A172 (cell line): ENCODE measurements at places on chromosomes 2 and 18.

- no peak for DNase-seq
Observed at GRCh38 chr2:106124905-106125549, 69.1 kb downstream of the UXS1 start.

DNA sequence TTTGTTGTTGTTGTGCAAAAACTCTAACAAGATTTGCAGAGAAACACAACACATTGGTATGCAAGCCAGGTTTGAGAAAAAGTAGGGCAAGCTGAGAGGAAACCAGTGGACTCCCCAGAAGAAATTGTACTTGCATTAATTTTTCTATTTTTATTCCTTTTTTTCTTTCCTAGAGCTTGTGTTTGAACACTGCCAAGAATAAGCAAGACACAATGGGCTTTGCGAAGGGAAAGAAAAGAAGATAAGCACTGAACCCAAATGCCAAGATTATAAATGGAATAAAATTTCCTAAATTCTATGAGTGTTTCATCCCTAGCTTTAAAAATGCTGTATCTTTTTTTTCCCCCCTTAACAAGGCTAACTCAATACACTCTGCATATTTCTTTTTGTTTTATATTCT lies 17.0 kb upstream of the CYTIP start:
- DNase-seq: no peak

DNA sequence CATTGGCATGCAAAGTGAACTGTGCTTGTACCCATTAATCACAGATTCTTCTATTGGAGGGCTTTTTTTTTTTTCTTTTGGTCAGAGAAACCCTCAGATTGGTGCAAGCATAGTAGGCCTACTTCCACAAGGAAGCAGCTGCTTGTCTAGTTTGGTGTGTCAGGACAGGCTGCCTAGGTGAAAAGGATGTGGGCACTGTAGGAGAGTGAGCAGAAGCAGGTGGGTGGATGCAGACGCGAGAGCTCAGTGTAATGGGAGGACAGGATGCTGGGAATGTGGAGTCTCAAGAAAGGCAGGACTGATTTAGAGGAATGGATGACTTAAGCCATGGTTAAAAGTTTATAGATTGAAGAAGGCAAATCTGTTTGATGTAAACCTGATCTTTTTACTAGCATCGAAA lies 3.1 kb downstream of the ELP2 start:
- no peak for DNase-seq

GRCh38 chr2:161308178-161308955 lies at the start of gene PSMD14:
Gene PSMD14, plus strand, starts transcription at chr2:161308425. Its CDS starts 10,401 bp downstream, at chr2:161318826.
- peak; percentile 91 for DNase-seq

DNA sequence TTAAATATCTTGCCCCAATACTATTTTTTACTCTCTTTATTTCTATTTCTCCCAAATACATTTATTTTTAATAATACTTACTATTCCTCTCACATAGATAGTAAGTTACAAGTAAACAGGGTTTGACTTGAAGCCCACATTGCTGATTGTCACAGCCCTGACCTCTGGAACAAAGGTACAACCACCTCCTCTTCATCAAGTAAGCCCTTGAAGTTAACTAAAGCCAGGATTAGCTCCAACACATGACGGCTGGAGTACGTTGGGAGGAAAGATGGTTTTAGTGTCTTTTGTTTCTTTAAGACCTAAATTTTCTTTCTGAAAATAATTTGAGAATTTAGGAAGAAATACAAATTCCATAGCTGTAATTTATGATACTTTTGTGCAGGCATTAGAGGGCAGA lies 949 bp downstream of the MYOM1 start:
- no peak for DNase-seq
